HS-5 (cell line): ENCODE measurements at places on chromosomes 2 and 18.

- peak; percentile 28 for DNase-seq
Observed at GRCh38 chr2:88880441-88880953, 189.0 kb downstream of the RPIA start.

GRCh38 chr18:40197711-40198110 is 1757.3 kb upstream of the PIK3C3 start:
- no peak for DNase-seq

DNA sequence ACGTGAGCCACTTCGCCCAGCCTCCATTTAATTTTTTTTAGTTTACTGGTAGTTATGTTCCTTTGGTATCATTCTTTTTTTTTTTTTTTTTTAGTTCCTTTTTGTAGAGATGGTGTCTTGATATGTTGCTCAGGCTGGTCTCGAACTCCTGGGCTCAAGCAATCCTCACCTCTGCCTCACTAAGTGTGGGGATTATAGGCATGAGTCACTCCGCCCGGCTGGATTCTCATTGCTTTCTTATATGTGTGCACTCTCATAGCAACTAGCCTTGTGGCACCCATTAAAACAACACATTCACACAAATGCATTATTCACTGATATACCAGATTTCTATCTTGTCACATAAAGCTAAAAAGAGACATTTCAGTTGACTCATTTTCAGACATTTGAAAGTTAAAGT is 4.2 kb downstream of the TTC27 start:
- peak; percentile 20 for DNase-seq

- DNase-seq, result no peak
Observed at GRCh38 chr18:24456549-24456948, 3.9 kb upstream of the HRH4 start.

GRCh38 chr18:13014818-13015217 is 23.7 kb downstream of the CEP192 start:
- DNase-seq, result no peak

- no peak for DNase-seq
Observed at GRCh38 chr2:16211341-16211740, 271.0 kb downstream of the MYCN start.

- DNase-seq, result peak; percentile 78
Observed at GRCh38 chr18:10015941-10016819, 102.4 kb downstream of the VAPA start.

DNA sequence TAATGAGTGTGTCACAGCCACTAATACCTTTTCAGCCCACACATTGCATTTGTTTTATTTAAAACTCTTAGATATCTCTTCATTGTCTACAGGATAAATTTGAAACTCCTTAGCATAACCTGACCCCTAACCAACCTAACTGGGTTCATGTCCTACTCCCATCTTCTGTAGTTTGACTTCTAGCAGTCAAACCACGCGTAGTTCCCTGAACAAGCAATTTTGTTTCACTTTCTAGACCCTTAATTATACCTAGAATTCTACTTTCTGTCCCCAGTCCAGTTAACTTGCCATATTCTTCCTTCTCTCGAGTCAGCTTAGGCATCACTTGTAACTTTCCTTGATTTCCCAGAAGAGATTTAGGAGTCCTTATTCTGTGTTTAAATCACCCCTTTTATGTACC is 55.1 kb downstream of the RBBP8 start:
- no peak for DNase-seq

GRCh38 chr2:1488851-1489250 is 75.6 kb downstream of the TPO start:
- no peak for DNase-seq

DNA sequence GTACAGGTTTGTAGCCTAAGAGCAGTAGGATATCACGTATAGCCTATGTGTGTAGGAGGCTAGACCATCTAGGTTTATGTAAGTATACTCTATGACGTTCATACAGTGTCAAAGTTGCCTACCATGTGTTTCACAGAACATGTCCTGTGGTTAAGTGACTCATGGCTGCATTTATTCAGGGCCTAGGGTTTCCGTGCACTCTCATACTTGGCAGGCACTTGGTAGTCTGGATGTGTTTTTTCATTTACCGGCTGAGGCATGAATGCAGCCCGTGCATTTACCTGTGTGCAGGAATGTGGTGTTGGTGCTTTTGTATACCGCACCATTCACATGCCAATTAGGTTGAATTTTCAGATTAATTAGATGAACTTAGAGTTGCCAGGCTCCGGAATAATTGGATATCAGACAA is 43.4 kb downstream of the MYL12B start:
- DNase-seq, result peak; percentile 75

- DNase-seq, result no peak
Observed at GRCh38 chr2:44360749-44361329, 455 bp downstream of the PREPL start.

GRCh38 chr2:142880279-142880678 is 2.8 kb downstream of the KYNU start:
- peak; percentile 56 for DNase-seq
